Endothelial cell (in vitro differentiated cells): ENCODE measurements at places on chromosomes 1 and 21. TPM values are rescaled to one million over a fixed set of nuclear protein-coding genes. Genes with fewer than 3 reads are reported as not detected.

DNA sequence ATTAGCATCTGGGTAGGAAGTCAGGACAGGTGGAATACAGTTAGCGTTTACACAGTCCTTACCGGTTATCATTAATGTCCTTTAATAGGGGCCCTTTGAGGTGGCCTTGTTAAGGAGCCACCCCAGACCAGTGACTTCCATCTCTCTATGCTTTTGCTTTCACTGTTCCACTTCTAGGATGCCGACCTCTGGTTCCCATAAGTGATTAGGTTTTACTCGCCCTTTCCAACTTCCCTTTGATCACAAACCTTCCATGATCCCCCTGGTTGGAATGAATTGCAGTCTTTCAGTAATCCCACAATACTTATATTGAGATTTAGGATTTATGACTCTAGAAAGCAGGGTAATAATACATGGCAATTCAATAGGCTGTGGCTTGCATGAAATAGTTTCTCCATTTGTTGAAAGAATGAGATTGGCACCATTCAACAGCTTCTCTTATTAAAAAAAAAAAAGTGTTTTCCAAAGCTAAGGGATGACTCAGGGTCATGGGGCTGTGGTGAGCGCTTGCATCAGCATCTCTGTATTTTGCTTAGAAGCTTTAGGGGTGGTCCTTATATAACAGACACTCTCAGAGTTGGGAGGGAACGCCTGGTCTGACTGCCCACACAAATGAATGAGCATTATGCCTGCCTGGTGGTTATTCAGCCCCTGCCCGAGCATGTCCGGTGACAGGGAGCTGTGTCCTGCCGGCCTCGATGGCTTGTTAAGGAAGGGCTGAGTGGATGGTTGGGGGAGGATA lies 110.5 kb downstream of the CNIH3 start:
- no peak for DNase-seq

- no peak for DNase-seq
These were observed 1.8 kb upstream of the KRTAP10-12 start for GRCh38 chr21:44695184-44695583.

- DNase-seq, result no peak
These were observed 100.0 kb upstream of the SLC44A3 start for GRCh38 chr1:94719926-94720793.

The KRTAP19-8 gene
- total RNA-seq, result not detected

DNA sequence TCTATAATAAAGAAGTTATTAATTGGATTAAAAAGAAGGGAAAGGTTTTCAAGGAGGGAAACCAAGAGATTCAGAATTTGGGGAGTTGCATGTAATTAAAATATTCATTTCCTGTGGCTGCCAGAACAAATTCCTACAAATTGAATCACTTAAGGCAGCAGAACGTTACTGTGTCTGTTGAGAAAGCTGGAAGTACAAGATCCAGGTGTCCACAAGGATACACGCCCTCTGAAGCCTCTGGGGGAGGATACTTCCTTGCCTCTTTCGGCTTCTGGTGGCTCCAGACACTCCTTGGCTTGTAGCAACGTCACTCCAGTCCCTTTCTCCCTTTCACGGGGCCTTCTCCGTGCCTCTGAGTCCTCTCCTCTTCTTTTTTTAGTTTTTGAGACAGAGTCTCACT lies 67.9 kb downstream of the KAZN start:
- DNase-seq, result no peak

The LCE1B gene
- total RNA-seq, result not detected

The DNM3 gene
- total RNA-seq, result 7.7 TPM

- no peak for DNase-seq
These were observed 11.5 kb upstream of the CHIA start for GRCh38 chr1:111279144-111279543.

The KRTAP19-3 gene
- not detected for total RNA-seq

The GOLT1A gene
- total RNA-seq, result 0.51 TPM

The CD244 gene
- 0.31 TPM for total RNA-seq

DNA sequence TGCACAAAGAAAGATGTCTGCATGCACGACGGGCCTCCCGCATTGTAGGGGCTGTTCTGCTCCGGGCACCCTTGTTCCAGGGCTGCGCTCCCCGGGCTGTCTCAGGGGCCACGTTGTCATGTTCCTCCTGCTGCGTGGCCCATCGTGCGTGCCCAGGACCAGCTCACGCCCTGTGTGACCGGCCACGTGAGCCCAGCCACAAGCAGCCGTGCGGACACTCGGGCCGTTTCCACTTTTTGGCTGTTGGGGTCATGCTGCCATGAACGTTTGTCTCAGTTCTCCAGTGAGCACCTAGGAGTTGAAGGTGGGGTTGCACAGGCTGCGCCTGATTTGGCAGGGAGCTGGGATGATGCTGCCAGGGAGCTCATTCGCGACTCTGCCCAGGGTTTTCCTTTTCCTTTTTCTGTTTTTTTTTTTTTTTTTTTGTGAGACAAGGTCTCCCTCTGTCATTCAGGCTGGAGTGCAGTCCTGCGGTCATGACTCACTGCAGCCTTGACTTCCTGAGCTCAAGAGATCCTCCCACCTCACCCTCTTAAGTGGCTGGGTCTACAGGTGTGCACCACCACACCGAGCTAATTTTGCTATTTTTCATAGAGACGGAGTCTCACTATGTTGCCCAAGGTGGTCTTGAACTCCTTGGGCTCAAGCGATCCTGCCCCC lies 17.4 kb downstream of the PDXK start:
- DNase-seq, result no peak
